ENCODE measurements at places on chromosomes 5 and 9.

GRCh38 chr5:19401032-19401431 is 587.0 kb downstream of the CDH18 start:
- no peak for DNase-seq

DNA sequence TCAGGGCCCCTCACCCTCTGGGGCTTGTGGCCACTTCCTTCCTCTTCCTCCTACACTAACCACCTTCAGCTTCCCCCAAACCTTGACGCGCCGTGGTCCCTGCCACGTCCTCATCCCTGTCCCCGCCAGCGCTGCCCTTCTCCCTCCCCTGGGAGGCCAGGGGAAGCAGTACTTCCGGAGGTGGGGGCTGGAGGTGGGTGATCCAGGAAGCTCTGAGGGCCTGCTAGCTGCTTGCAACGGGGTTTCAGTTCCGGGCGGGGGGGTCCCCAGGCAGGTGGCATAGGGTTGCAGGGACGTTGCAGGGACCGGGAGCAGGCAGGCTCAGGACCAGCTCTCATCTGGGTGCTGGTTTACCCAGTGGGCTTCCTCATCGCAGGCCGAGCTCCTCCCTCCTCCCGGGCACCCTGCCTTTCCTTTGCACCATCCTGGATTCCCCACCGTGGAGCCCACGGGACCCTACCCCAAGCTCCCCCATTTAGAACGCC is 70.0 kb downstream of the RXRA start:
- DNase-seq, result no peak

DNA sequence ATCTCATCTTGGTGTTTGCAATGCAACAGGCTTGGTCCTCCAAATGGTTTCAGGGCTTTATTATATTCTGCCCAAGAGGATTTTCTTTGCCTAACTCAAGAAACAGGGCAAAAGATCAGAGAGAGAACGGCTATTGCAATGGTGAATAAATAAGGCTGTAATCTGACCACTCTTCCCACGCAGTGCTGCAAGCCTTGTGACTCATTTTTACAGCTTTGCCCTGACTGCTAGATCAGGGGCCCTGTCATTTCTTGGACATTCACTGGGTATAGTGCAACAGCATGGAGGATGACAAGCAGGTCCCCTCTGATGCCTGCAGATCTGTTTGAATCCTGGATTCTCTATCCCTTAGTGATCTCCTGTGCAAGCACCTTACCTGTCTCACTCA is 459.1 kb downstream of the EBF1 start:
- no peak for DNase-seq

- DNase-seq, result no peak
Measured at GRCh38 chr5:110630350-110630749, 96.1 kb downstream of the TMEM232 start.

DNA sequence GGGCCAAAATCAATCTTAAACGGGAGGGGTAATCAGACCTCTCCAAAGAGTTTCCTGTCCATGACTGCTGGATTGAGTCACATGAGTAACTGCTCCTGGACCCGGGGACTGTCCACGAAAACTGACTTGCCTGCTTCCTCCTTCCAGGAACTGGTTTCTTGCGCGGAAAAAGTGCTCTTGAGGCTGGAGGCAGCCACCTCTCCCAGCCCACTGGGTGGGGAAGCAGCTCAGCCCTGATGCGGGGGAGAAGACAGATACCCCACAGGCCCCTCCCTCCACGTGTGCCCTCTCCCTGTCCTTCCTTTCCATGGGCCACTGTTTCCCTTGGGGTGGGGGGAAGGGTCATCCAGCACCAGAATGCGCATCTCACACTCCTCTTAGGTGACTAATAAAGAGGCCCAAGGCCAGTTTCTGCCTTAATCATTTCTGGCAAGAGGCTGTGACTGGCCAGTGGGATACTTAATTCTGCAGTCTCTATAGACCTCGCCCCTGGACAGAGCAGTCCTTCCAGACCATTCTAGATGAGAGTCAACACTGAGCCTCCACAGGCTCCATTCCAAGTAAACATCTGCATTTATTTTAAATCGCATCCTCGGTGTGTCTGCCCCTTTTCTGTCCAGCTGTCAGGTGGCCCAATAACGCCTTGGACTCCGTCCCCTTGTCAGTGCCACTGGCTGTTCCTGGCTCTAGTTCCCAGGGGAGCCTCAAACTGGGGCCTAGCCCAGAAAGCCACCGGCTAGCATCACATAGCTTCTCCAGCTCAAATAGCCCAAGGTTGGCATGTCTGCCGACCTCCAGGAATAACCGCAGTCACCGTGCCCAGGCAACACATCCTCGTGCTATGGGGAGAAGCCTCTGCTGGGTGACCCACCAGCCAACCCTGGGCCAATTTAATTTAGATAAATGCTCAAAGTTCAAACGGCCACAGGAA is 12.0 kb downstream of the REXO4 start:
- peak; percentile 11 for DNase-seq

DNA sequence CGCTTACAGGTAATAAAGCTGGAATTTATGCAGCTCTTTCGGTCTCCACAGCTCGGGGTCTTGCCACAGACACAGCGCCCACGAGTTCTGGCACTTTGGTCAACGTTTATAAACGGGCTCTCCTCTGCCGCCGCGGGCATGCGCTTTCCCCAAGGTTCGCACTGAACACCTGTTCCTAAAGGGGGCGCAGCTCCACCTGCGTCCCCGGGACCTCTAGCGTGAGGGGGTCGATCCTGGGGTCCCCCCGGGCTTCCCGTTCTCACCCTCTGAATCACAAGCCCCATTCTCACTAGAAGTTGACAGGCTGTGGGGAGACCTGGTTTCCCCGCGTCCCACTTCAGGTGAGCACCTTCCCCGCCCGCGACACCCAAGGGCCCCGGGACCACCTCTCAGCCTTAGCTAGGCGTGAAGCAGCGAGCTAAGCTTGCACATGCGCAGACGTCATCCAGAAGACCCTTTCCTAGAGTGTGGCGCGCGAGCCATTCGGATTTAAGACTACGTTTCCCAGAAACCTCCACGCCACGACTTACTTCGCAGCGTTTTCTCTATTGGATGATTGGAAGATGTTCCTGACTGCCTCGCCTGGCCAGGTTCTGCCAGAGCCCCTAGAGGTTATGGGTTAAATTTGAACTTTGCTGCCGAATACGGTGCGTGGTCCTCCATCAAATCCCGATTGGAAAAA is 21.3 kb upstream of the ZNF782 start:
- DNase-seq, result peak; percentile 88

All from lung microvascular endothelial cell (primary cell).